ENCODE measurements at places on chromosomes 1 and 21.

- DNase-seq: no peak
Observed at GRCh38 chr1:29639156-29639736, 402.9 kb downstream of the PTPRU start.

- DNase-seq: peak; percentile 79
Observed at GRCh38 chr1:21077085-21077484, 99.6 kb downstream of the EIF4G3 start.

DNA sequence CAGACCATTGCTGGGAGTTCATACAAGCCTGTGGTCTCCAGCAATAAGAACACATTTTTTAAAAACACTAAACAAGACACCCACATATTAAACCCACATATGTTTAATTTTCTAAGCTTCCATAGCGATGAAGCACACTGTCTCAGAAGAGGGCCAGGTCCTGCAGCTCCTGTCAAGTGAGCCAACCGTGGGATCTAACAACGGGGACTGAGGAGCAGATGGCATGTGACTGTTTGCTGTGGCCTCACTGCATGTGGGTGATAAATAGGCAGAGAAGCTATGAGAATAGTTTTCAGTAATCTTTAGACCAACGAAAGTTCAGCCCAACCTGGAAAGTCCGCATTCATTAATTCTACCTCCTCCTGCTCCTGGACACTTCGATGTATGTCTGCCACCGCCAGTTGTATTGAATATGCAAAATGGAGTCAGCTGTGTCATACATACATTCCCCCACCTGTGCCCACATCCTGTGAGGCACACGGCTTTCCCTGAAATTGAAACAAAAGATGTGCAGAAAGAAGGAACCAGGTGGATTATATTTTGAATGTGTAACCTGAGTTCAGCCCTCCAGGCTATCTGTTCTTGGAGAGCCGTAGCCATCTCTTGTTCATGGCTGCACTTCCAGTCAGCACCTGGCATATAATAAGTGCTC lies 88.2 kb downstream of the MIS18A start:
- DNase-seq: no peak

DNA sequence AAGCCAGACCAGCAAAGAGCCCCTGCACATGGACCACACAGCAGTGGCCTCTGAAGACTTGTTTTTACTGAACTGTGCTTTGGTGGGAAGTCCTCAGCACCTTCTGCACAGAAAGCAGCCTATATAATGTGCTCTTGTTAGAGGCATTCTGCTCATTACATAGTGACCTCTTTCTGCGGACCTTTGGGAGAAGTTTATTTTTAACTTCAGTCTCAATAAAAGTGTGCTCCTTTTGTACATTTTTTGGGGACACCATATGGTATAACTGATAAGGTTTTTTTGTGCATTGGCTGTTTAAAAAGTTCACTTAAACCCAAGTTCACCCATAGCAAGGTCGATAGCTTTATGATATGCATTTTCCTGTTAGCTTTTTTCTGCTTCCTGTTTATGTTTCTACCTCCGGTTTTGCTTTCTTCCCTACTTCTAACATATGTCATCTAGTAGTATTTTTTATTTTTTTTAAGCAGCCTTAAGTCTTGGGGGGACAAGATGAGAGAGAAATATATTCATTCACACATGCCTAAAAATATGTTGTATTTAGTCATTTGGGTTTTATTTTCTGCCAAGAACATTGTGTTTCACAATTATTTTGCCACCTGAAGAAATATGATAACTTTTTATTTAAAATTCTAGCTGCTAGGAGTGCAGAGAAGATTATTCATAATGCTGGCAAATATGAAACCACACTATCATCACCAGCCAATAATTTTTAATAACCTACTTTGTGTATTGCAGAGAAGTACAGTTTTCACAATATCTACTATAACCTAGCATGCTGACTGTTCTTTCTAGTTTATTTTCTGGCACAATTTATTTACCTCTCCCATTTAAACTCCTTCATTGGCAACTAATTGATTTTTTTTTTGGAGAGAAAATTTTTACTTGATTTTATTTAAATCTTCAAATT lies 22.9 kb upstream of the SLC19A2 start:
- peak; percentile 40 for DNase-seq

DNA sequence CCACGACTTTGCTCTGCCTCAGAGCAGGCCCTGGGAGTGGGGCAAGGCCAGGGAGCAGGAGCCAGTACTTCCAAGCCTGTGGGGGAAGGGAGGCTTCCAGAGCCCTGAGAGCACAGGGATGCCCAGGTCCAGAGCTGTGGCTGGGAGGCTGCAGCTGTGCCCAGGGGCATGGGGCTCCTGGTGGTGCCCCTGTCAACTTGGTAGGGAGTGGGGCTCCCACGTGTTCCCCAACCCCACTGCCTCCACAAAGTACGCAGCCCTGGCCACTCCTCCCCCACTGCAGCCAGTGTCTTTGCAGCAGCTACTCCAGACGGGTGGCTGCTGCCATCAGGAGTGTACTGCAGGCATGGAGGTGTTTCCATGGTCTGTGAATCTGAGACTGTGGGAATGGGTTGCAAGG lies 294.1 kb upstream of the SNX7 start:
- no peak for DNase-seq

DNA sequence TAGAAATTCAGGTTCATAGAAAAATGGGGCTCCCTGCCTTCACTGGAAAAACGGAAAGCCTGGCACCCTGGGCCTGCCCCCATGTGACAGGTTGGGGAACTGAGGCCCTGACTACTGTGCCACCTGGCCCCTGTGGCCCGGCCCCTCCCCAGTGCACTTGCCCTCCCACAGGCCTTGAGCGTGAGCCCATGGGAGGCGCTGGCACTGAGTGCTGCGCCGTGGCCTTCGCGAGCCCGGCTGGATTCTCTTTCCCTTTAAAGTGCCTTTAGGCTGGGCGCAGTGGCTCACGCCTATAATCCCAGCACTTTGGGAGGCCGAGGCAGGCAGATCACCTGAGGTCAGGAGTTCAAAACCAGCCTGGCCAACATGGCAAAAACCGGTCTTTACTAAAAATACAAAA lies 45.7 kb downstream of the SLC37A1 start:
- no peak for DNase-seq

- DNase-seq: no peak
Observed at GRCh38 chr1:101030881-101031280, 5.3 kb upstream of the DPH5 start.

DNA sequence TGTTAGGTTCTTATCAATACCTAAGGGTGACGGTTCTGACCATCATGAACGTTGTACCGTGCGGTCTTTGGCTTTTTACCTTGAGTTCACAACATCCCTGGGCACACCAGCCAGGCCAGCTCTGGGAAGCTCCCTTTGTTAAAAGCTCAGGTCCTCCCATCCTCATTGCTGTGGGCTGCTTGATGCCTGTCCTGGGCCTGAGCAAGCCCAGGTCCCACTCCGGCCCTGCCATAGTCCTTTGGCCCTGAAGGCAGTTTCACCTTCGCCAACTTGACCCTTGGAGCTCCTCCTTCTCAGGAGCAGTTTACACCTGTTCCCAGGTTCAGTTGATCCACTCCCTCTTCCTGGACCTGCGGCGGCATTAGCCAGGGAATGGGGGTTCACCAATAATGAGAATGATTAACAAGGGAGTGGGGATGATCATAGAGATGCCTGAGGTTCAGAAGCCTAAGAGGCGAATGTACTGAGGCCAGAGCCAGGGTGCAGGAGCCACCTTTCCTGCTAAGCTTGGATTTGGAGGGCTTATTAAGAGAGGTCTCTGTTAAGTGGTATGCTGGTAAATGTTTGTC lies 40.2 kb downstream of the DHCR24 start:
- no peak for DNase-seq

DNA sequence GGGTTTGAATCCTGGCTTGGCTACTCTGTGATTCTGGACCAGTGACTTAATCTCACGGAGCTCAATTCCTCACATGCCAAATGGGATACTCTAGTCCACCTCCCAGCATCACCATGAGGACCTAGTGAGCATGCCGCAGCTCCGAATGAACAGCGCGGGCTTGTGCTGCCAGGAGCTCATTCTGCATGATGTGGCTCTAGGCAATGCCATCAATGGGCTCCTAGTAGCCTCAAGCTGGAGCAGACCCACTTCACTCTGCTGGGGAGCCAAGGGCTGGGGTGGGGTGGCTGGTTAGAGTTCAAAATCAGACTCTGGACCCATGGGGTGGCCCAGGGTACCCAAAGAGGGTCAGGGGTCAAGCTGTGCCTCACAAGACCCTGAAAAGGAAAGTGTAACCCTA lies 41.5 kb downstream of the CDK18 start:
- no peak for DNase-seq
